ENCODE measurements at places on chromosomes 16 and 17. TPM values are rescaled to one million over a fixed set of nuclear protein-coding genes. Genes with fewer than 3 reads are reported as not detected.
A peak's percentile ranks its signal among the peaks of the same experiment; 100 is the strongest.

DNA sequence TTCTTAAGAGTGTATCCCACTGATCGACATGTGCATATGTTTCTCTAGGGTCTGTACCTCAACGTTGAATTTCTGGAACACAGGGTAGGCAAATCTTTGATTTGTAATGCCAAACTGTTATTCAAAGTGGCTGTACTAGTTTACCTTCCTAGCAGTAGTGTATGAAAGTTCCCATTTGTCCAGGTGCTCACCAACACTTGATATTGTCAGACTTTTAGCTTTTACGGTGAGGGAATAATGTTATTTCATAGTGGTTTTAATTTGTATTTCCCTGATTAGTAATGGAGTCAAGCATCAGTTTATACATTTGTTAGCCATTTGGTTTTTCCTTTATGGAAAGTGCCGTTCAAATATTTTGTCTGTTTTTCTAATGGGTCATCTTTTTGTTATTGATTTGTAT, 20.3 kb downstream of the GSDMB start:
- no peak for DNase-seq

GRCh38 chr17:62188713-62189112, 123.6 kb upstream of the MED13 start:
- peak; percentile 68 for DNase-seq

- no peak for DNase-seq
Measured at GRCh38 chr16:67342616-67343015, 16.0 kb downstream of the LRRC36 start.

- DNase-seq: no peak
Measured at GRCh38 chr16:49352892-49353291, 20.7 kb upstream of the C16orf78 start.

DNA sequence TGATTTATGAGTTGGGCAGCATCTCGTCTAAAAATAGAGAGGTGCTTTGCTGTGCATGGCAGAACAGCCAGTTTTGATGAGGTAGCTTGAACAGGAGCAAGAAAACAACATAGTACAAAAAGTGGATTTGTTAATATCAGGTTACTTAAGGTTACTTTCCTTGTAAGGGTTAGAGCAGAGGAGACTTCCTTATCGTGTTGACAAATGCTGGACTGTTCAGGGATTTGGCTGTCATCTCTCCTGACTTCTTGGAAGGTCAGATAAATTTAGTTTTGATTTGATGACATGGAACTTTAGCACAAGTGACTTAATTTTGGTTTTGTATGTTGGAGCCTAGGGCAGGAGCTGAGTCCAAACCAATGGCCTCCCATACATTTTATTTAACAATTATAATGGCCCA, 163.9 kb upstream of the ELAC2 start:
- no peak for DNase-seq

GRCh38 chr17:34852614-34853013, 108.6 kb downstream of the CCT6B start:
- DNase-seq: no peak

DNA sequence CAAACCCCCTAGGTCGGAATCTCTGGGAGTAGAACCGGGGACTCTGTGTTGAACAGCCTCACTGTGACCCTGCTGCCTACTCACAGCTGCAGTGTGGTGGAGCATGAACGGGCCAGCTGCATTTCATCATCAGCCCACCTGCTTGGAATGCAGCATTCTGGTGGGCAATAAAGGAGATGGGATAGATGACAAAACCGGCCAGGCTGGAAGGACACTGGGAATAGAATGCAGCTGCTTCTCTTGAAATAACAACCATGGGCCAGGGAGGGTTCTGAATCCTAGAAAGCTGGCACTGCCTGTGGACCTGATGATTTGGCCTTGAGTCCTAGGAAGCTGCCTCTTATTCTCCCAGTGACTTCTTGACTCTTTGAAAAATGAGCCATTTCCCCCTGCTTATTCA, 23.5 kb downstream of the CFAP97D1 start:
- no peak for DNase-seq

DNA sequence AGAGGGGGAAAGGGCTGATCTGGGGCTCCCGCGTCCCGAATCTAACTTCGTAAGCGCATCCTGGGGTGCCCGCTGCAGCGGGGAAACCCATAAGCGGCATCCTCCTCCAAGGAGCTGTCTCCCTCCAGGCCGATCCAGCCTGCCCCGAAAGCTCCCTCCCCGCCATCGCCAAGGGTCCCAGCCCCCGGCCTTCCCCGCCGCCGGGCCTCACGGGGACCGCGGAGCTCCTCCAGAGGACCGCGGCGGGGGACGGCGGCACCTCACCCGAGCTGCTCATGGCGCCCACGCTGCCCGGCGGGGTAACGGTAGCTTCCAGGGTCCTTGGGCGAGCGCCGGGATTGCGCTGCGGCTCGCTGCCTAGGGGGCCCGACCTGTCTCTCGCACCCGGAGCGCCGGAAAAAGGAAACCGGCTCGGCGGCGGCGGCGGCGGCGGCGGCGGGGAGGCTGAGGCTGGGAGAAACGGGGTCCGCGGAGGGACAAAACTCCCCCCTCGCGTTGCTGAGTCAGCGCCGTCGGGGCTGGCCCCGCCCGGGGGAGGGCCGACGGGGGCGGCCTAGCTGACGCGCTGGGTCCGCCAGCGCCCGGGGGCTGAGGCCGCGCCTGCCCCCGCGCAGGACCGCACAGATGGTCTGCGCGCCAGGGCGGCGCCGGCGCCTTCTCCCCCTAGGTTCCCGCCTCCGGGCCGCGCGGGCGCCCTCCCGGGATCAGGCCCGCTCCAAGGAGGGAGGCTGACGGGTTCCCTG, at the start of gene BLMH:
Gene BLMH (minus strand): TSS at position 402 of the 743 bp plus-strand sequence. CDS start 125 bp downstream, at position 277.
- DNase-seq: peak; percentile 84

GRCh38 chr17:14396547-14396946, 95.7 kb downstream of the HS3ST3B1 start:
- no peak for DNase-seq

DNA sequence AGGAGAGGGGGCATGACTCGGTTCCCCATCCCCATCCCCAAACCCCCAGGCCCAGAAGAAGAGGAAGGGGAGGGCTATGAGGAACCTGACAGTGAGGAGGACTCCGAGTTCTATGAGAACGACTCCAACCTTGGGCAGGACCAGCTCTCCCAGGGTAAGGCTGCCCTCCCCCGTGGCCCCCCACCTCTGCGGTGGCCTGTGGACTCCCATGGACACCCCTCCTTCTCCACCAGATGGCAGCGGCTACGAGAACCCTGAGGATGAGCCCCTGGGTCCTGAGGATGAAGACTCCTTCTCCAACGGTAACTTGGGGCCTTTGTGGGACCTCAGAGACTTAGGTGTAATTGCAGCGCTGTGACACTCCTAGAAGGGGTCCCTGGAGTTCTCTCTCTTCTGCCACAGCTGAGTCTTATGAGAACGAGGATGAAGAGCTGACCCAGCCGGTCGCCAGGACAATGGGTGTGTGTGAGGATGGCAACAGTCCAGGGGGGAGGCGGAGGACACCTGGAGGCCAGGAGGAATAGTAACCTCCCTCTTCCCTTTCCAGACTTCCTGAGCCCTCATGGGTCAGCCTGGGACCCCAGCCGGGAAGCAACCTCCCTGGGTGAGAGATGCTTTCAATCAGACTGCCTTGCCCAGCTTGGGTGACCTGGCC, 5.6 kb downstream of the CD19 start:
- DNase-seq: no peak

GRCh38 chr17:69908626-69909368, 166.2 kb upstream of the KCNJ16 start:
- no peak for DNase-seq

- no peak for DNase-seq
Measured at GRCh38 chr17:41796121-41796895, 9.8 kb upstream of the JUP start.

DNA sequence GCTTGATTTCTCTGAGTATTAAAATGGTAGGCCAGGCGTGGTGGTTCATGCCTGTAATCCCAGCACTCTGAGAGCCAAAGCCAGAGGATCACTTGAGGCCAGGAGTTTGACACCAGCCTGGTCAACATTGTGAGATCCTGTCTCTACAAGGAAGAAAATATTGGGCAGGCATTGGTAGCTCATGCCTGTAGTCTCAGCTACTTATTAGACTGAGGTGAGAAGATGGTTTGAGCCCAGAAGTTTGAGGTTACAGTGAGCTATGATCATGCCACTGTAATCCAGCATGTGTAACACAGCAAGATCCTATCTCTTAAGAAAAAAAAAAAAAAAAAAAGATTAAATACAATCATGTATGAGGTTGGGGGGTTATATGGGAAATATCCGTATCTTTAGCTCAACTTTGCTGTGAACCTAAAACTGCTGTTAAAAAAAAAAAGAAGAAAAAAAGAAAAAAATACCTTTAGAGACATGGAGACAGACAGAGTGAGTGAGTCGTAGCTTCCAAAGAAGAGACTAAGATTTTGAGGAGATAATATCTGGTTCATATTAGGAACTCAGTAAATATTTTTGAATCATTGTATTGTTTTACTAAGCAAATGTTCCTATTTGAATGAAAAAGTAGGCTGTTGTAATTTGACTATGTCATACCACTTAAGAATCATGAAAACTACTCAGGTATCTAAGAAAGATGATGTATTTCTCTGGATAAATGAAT, 325.7 kb upstream of the TBX2 start:
- no peak for DNase-seq

DNA sequence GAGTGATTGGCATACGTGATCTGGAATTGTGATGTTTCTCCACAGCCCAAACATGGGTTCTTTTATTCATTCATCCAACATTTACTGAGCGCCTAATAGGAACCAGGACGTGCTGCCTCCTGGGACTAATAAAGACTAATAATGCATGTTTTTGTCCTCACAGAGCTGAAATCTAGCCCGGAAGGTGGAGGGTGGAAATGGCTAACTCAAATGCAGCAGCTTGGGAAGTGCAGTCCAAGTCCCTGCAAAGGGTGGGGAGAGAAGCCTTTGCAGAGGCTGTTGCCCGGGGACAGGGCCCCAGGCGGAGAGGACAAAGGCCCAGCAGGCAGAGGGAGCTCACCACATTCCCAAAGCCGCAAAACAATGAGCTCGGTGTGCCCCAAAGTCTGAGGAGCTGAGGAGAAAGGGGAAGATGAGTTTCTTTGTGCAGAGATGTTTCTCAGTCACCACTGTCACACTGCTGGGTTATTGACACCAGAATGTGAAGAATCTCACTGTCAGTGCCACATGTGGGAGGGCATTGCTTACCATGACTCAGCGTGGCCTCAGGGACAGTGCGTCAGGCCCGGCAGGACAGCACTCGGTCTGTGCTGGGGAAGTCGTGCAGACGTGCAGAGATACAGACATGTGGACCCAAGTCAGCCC, 118.2 kb upstream of the CHMP6 start:
- peak; percentile 6 for DNase-seq

FBXL20 gene
- 27.0 TPM for total RNA-seq

CDH3 gene
- total RNA-seq: not detected

GH1 gene
- not detected for total RNA-seq

CD300H gene
- total RNA-seq: not detected

ATP1B2 gene
- total RNA-seq: 0.40 TPM

TSEN54 gene
- 63.6 TPM for total RNA-seq
